ENCODE measurements at places on chromosomes 6 and 20.

DNA sequence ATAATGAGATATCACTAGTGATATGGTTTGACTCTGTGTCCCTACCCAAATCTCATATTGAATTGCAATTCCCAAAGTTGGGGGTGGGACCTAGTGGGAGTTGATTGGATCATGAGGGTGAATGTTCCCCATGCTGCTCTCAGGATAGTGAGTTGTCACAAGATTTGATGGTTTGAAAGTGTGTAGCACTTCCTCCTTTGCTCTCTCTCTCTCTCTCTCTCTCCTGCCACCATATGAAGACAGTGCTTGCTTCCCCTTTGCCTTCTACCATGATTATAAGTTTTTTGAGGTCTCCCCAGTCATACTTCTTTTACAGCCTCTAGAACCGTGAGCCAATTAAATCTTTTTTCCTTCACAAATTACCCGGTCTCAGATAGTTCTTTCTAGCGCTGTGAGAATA, 1002.0 kb upstream of the ADGRB3 start:
- no peak for DNase-seq

- DNase-seq, result no peak
Observed at GRCh38 chr20:40197691-40198090, 491.3 kb downstream of the MAFB start.

- DNase-seq, result no peak
Observed at GRCh38 chr20:1087311-1087905, 31.0 kb upstream of the PSMF1 start.

GRCh38 chr6:43302126-43302525, 4.1 kb downstream of the SLC22A7 start:
- no peak for DNase-seq

DNA sequence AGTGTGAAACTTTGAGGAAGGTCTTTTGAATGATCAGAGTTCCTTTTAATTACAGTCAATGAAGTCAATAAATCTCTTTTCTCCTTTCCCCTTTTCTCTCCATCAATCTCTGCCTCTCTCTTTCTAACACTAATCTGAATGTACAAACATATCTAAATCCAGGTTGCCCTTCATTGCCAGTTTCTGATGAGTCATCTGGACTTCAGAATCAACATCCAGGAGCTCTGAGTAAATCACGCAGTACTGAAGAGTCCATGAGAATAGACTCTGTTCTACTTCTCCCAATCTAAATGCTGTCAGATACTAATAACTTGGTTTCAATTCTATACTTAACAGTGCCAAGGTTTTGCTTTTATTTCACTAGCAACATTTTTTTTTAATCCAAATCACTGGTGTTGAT, 238.7 kb upstream of the THEMIS start:
- no peak for DNase-seq

DNA sequence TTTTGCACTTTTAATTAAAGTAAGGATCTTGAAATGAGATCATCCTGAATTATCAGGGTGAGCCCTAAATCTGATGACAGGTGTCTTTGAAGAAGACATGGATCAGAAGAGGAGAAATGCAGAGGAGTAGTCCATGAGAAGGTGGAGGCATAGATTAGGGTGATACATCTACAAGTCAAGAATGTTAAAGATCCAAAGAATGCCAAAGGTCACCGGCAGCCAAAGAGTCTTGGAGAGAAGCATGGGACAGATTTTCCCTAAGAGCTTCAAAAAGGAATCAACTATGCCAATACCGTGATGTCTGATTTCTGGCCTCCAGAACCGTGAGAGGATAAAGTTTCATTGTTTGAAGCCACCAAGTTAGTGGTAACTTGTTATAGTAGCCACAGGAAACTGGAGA, 59.0 kb upstream of the THEMIS start:
- DNase-seq, result no peak

DNA sequence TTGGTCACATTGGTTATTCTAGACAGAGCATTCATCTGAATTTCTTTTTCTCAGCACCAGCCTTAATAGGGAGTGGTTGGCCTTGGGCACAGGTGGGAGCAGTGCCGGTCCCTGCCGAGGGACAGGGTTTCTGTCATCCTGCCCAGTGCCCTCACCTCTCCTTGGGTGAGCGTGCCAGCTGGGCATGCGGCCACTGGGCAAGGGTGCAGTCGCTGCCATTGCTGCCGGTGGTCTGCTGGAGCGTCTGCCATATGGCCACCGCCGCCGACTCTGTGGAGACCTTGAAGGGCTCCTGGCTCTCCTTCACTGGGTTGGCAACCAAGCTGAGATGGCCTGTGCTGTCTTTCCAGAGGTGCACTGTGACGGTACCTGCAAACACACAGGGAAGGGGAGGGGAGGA, 16.4 kb upstream of the UQCC2 start:
- DNase-seq, result no peak

GRCh38 chr6:47626782-47627181, 71.6 kb upstream of the ADGRF4 start:
- no peak for DNase-seq

DNA sequence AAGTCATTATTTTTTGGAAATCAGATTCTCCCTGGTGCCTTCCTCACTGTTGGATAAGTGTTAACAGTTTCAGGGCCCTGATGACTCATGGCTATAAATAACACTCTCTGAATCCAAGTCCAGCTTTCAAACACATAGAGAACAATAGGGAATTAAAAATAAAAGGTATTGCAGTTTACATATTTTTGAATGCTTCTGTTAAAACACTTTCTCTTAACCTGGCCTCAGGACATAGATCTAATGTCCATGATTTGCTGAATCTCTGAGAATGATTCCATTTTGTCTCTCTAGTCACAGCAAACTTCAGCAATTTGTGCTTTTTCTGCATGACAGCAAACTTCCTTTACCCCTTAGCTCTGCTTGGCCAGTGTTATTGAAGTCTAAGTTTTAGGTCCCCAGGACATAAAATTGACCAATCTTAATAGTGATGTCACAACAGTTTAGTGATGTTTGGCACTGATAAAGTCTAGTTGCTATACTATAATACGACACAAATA, 1192.4 kb upstream of the CITED2 start:
- DNase-seq, result peak; percentile 39

- no peak for DNase-seq
Observed at GRCh38 chr6:16434885-16435284, 196.5 kb downstream of the GMPR start.

DNA sequence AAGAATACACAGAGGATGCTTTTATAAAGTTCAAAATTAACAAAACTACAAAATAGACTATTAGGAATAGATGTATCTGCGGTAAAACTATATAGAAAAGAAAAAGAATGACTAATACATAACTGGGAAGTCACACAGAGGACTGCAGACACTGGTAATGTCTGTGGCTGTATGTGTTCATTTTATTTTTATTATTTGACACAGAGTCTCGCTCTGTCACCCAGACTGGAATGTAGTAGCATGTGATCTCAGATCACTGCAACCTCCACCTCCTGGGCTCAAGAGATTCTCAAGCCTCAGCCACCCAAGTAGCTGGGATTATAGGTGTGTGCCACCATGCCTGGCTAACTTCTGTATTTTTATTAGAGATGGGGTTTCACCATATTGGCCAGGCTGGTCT, 38.9 kb downstream of the ESF1 start:
- DNase-seq, result no peak

- no peak for DNase-seq
Observed at GRCh38 chr6:51098791-51099190, 280.1 kb downstream of the TFAP2B start.

DNA sequence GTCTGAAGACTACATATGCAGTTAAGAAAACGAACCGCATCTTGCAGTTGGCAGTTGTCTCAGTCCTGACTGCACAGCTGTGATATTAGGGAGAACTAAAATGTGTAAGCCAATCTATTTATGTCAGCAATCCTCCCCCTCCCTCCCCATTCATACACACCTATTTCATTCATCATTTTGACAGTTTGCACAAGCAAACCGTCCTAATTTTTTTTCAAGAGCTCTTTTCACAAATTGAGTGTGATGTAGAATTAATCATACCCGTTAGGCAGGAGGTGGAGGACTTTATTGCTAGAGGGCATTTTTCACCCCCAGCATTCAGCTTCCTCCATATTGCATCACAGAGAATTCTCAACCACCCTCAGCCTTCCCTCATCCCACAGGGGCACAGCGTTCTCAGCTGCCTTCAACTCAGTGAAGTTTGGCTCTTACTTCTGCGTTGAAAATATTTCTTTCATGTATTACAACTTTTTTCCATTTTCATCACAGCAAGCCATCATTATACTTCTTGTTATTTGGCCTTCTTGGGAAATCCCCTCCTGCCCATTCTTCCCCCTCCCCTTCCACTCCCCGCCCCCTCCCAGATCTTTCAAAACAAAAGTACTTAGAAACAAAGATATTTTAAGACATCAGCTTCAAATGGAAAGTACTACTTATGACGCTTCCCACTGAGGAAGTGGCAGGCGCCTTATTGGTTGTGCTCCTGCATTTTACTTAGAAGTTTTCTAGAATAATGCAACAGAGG, 37.5 kb downstream of the NOX3 start:
- peak; percentile 50 for DNase-seq

DNA sequence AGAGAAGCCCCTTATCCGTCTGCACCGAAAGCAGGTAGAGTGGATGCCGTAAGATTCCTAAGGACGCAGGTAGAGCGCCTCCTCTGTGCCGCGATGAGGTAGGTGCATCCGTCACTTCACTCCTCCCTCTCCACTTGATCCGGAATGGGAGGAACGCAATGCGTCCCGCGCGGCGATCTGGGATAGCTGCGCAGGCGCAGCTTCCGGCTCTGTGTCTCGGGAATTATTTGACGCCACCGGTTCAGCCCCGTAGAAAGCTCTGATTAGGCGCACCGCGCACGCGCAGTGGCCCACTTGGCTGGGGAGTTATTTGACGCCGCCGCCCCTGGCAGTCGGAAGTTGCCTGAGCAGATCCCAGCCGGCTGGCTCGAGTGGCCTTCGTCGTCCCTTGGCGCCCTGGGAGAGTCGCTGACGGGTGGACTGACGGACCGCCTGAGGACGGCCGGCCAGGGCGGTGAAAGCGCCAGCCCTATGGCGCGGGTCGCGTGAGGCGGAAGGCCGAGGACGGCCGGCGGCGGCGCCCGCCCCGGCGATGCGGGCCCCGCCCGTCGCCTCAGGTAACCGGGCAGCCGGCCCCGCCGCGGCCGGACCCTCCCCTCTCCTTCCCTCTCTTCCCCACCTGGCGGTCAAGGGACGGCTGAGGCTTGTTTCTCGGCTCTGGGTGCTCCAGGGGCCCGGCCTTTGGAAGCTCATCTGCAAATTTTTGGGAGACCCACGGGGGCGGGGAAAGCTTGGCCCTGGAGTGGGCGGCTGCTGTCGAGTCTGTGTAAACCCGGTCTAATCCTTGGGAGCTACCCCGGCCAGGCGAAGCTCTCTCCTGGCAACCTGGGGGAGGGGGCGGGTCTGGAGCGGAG, at the start of gene RALGAPB:
Gene RALGAPB (plus strand): TSS at position 331 of the 854 bp plus-strand sequence. CDS start 15,590 bp downstream, outside the sequence.
- DNase-seq, result peak; percentile 94

- DNase-seq, result no peak
Observed at GRCh38 chr20:44407402-44408184, 52.1 kb downstream of the HNF4A start.

DNA sequence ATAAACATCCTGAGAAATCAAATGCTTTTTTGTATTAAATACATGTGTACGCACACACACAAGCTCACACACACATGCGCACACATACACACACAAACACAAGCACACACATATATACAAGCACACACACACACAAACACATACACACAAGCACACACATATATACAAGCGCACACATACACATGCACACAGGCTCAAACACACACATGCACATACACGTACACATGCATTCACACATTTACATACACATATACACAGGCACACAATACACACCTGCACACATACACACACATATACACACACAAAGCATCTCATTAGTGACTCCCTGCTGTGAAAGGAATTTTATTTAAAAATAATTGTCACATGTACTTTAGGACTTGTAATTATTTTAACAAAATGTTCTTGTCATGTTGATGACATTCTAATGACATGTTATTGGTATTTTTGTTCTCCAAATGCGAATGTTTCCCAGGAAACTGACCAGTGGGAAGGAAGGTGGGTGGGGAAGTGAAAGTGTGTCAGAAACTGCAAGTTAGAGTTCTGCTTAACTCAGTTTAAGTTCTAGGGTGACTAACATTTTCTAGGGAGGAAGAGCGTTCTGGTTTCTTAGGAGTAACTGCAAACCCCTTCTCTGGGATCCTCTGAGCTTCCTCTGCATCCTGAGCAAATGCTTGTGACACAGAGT, 113.9 kb upstream of the ZNF217 start:
- DNase-seq, result no peak

DNA sequence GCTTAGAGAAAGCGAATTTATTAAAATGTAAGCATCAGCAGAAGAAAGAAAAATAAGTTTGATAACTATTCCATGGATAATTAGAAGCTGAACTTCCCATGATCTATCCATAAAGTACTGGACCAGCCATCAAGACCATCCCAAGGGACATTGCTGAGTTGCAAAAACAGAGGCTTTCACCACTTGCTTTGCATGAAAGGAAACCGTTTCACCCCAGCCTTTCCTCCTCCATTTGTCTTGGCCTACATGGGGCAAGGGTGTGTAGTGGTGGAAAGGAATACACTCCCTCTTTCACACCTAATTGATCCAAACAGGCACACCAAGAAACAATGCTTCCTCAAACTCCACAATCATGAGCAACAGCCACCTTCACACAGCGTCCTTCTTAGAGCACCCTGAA, 10.4 kb downstream of the HIVEP2 start:
- no peak for DNase-seq

GRCh38 chr6:9487128-9487527, 927.7 kb downstream of the TFAP2A start:
- DNase-seq, result no peak

- DNase-seq, result peak; percentile 83
Observed at GRCh38 chr6:52423971-52424381, 3.8 kb downstream of the EFHC1 start.

GRCh38 chr20:37697314-37697713, 3.5 kb downstream of the CTNNBL1 start:
- DNase-seq, result no peak

DNA sequence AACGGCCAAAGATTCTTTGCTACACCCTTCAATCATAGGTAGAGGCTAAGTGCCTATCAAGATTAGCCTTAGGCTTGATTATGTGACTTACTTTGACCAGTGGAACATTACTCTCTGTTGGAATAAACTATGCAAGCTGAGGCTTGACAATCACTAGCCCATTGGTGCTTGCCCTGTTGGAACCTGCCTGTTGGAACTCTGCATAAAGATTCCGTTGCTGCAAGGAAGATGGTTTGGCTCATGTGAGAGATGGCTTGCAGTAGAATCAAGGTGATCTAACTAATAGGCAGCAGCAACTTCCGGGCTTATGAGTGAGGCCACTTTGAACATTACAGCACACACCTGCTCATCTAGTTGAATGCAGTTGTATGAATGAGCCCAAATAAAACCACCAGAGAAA, 227.7 kb upstream of the TSHZ2 start:
- DNase-seq, result no peak

- no peak for DNase-seq
Observed at GRCh38 chr6:16511040-16511660, 250.1 kb downstream of the ATXN1 start.
